ENCODE measurements at places on chromosomes 4 and X.

DNA sequence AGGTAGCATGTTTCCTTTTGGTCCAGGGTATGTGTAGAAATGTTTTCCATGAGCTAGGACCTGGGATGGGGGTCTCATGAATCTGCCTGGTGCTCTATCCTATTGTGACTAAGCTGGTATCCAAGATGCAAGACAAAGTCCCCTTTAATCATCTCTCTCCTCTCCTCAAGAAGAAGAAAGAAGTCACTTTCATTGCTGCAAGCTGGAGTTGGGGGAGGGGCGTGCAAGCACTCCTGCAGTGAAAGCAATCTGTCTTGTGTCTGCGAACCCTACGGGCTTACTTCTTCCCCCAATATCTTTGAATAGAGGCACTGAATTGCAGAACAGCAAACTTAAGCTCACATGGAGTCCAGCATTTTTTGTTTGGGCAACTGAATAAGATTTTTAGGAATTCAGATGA lies 27.2 kb upstream of the GRPR start:
- no peak for DNase-seq

GRCh38 chr4:141647966-141648365 lies 11.6 kb downstream of the IL15 start:
- DNase-seq, result no peak

DNA sequence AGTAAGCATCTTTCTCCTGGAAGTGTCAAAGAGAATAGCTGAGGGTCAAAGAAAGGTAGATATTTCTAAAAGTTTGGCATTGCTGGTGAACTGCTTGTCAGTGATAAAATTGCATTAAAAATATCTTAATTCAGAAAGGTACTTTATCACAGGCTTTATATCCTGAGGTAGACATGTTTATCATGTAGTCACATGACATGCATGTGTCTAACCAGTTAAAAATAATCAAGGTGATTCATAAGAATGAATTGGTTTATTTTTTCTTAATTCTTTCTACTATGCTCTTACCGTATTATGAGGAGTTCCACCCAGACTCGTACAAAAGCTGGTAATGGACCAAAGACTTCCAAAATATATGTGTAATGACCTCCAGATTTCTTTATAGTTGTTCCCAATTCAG lies 6.1 kb downstream of the SLC7A11 start:
- DNase-seq, result no peak

- DNase-seq, result no peak
These were observed 285.0 kb upstream of the AADAT start for GRCh38 chr4:170374770-170375169.

DNA sequence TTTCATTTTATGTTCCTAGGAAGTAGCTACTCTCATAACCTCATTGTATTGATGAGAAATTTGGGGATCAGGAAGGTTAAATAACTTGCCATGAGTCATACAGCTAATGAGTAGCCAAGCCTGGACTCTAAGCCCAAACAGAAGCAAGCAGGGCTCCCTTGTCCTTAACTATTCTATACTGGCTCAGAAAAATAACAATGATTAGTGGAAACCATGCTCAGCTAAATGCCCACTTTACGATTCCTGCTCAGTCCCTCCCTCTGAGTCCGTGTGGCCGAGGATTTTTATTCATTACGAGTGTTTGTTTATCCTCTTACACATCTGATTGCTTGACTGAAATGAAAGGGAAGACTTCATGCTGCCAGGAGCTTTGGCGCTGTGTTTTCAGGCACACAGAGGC lies 100.9 kb downstream of the SLC34A2 start:
- DNase-seq, result no peak

DNA sequence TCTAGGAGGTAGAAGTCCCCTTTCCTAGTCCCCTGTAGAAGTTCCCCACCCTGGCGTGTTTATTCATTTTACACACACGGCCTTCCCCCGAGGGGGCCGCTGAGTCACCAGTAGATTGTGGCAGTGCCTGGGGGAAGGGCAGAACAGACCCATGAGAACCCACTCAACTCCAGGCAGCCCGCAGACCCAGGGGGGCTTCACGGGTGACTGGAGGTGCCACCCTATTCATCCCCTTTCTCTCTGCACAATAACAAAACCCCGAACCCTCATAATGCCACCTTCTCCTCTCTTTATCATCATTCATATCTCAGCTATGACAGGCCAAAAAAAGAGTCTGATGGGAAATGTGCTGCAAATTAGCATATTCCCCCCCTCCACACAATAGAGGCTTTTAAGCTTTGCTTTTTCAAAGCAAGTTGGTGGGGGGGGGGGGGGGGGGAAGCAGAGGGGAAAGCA lies 20.4 kb upstream of the GPM6B start:
- DNase-seq, result no peak

GRCh38 chr4:79935274-79935673 lies 137.8 kb downstream of the ANTXR2 start:
- DNase-seq, result no peak

GRCh38 chr4:24568425-24568824 lies 15.9 kb downstream of the DHX15 start:
- DNase-seq, result no peak

GRCh38 chr4:101066626-101067170 lies 280.6 kb downstream of the PPP3CA start:
- DNase-seq, result no peak

GRCh38 chrX:86711531-86712180 lies 563.4 kb downstream of the DACH2 start:
- DNase-seq, result no peak

GRCh38 chrX:48514126-48514806 lies 5.5 kb downstream of the PORCN start:
- no peak for DNase-seq

DNA sequence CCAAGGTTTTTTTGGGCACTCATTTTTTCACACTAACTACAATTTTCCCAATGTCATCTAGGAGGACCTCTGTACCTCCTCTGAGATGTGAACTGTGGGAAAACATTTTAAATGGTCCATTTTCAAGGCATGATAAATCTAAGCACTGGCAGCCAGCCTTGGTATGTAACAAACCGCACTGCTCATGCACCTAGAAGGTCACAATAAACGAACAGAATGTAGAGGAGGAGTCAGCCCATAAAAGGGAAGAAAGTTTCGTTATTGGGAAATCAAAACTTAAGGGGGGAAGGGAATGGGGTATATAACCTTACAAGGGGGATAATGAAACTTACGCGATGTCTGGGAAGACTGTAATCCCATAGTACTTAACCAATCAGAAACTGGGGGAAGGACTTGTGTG lies 16.4 kb downstream of the COX18 start:
- DNase-seq, result no peak

- DNase-seq, result no peak
These were observed 310.3 kb upstream of the GNPDA2 start for GRCh38 chr4:45036677-45037076.

GRCh38 chr4:76457885-76458284 lies 22.9 kb downstream of the SHROOM3 start:
- DNase-seq, result no peak

DNA sequence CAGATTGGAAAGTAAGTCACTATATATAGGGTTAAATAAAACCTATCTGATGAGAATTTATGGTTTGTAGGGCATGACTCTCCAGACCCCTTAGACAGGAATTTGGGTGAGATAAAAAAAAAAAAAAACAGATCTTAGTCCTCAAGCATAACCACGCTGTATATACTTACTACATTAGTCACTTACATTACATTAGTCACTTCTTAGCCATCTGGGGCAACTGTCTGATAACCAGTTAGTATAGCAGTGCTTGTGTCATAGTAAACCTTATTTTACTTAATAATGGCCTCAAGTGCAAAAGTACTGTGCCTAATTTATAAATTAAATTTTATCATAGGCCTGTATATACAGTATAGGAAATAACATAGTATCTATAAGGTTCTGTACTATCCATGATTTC lies 60.2 kb upstream of the RPS6KA6 start:
- DNase-seq, result no peak

DNA sequence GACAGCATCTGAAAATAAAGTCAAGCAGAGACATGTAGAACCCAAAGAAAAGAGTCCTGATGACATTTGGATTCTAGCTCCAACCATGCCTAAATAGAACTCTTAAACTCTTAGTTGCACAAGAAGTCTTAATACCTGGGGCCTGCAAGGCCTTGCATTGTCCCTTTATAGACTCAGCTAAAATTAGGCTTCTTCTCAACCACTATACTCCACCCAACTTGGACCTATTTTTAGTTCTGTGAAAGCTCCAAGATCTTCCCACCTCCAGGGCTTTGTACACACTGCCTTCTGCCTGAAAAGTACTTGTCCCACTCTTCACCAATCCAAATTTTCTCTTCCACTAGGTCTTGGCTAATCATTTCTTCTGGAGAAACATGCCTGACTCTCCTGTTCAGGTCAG lies 36.5 kb downstream of the PLK4 start:
- DNase-seq, result no peak

GRCh38 chrX:136619899-136620505 lies 28.0 kb upstream of the CD40LG start:
- no peak for DNase-seq

DNA sequence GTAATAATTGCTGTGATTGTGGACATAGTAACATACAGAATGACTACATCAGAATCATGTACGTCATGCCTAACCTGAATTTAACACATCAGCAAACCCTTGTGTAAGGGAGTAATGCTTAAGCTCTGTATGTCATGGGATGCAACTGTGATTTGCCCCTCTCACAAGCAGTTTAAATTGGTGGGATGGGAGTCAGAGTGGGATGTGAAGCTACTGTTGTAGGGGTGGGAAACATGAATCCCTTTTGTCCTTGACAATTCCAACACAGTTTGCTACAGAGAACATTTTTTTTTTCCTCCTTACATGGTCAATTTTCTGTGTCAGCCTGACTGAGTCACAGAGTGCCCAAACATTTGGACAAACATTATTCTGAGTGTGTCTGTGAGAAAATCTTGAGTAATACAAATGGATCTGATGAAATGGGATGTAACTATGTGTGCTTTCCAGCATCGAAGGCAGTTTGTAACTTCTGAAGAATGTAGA lies 392.8 kb downstream of the GPM6A start:
- no peak for DNase-seq

DNA sequence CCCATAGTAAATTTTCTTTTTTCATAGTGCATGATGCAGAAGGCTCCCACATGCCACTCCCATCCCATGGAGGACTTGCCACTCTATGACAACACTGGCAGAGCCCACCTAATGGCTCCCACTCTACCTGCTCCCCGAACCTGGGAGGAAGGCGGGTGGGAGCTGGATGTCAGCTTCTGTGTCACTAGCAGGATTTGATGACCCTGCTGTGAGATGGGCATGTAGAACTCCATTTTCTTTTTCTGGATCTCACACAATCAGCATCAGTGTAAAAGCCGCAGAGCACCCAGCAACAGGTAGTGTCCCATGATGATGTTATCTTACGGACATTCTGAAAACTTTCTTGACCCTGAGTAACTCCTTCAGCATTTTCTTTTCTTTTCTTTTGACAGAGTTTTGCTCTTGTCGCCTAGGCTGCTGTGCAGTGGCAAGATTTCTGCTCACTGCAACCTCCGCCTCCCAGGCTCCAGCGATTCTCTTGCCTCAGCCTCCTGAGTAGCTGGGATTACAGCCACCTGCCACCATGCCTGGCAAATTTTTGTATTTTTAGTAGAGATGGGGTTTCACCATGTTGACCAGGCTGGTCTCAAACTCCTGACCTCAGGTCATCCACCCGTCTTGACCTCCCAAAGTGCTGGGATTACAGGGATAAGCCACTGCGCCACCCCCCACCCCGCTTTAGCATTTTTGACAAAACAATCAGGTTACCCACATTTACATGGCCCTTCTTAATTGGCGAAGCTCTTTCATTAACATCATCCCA lies 15.0 kb upstream of the ADH1A start:
- DNase-seq, result no peak

GRCh38 chrX:22803353-22803752 lies 196.4 kb upstream of the DDX53 start:
- no peak for DNase-seq

DNA sequence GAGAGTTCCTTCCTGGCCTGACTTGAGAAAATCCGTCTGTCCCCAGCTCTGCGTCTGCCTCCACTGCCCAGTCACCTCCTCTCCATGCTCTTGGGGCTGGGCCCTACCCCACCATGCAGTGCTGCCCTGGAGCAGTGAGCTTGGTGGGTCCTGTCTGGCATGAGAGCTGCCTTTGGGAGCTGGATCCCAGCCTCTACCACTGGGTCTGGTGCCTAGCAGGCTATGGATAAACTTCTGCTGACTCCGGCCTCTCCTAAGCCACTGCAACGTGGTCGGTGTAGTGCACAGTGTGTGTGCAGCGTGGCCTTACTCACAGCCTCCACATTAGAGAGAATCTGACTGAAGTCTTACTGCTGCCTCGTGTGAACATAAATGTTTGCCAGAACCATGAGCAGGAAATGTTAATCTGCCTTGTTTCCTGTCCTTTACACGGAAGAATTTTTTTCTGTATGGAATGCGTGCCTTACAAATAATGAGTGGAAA lies 47.6 kb downstream of the HTT start:
- DNase-seq, result no peak

- DNase-seq, result no peak
These were observed 211.9 kb upstream of the EOLA2 start for GRCh38 chrX:150150076-150150779.

GRCh38 chrX:56744996-56745395 lies 16.0 kb downstream of the NBDY start:
- no peak for DNase-seq

DNA sequence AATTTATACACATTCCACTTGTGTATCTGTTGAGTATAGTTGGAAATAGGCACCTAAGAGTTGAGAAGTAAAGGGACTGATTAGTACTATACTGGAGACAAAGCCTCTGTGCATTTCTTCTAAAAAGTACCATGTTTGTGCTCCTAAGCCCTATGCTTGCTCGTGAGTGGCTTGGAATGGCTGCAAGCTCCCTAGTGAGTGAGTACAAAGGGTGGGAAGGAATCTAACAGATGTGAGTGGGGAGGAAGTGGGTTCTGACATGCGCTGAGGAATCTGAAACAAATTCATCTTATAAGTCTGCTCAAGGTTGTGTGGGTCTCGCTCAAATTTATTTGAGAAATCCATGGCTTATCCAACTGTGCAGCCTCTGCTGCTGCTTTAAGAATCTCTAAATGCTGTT lies 13.3 kb downstream of the SPCS3 start:
- DNase-seq, result no peak

DNA sequence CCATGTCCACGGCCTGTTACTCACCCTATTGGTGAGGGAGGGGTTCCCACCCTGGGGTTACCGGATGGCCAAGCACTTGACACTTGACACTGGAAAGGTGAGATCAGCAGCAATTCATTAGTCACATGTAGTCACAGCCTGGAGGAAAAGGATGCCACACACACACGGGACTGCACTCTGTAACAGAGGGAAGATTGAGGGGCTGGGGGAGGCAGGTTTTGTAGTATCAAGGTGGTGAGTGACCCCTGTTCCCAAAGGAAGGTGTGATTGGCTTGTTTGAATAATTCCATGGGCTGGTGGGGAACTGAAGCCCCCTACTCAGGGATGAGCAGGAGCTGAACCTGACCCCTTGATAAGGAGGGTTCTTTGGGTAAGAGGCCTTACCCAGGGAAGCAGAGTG lies 96.0 kb upstream of the HELT start:
- DNase-seq, result no peak

Data from activated T-cell treated with anti-CD3 and anti-CD28 coated beads, Interleukin-2, amount 50 U/mL, for 24 hours (primary cell).